ENCODE measurements at places on chromosomes 5 and 9.

DNA sequence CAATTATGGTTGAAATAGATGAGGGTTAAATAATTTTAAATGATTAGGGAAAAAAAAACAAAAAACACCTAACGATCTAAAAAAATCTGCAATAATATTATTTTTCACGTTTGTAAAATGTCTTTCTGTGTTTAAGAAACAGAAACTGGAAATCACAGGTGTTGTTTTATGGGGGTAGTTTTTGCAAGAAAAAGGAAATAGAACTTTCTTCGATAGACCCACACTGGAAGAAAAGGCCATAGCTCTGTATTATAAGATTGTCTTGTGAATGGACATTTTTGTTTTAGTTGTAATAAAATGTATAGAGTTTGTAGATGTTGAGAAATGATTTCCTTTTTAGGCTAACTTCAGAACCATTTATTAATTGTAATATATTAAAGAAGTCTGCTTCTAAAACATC is 5.5 kb downstream of the CSNK1G3 start:
- no peak for DNase-seq

DNA sequence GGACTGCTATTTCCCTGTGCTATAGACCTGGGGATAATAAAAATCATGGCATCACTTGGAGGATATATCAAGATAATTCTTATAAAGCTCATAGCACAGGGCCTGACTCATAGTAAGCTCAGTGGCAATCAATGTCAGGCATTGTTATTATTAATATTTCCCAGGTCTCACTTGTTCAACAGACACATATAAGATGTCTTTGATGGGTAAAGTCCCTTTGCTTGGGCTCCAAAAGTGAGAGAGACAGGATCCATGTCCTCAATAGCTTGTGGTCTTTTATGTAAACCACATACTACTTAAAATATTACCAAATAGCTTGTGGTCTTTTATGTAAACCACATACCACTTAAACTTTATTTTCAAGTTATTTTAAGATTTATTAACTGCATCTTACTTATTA is 11.2 kb downstream of the SH3RF2 start:
- no peak for DNase-seq

GRCh38 chr9:130523921-130524320 is 55.5 kb upstream of the FUBP3 start:
- DNase-seq: no peak

- DNase-seq: no peak
Observed at GRCh38 chr9:113502427-113503034, 39.0 kb downstream of the RGS3 start.

DNA sequence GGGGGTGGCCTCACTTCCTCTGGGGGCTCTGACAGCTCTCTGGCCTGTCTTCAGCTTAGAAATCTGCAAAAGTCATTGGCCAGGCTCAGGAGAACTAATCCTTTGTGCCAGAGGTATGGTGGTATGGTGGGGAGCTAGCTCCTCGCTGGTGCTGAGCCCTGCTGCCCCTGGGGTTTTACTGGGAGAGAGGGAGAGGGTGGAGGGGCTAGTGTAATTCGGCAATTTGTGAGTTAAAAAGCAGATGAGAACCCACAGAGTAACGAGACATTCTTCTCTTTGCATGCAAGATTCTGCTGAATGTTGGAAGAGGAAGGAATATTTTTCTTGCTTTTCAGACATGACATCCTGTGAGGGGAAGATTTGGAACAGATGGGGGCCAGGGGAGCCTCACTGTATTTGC is 65.5 kb upstream of the SPRY4 start:
- DNase-seq: no peak

- DNase-seq: no peak
Observed at GRCh38 chr5:43097701-43098449, 22.8 kb upstream of the ZNF131 start.

- DNase-seq: no peak
Observed at GRCh38 chr5:7169240-7169878, 226.6 kb upstream of the ADCY2 start.

DNA sequence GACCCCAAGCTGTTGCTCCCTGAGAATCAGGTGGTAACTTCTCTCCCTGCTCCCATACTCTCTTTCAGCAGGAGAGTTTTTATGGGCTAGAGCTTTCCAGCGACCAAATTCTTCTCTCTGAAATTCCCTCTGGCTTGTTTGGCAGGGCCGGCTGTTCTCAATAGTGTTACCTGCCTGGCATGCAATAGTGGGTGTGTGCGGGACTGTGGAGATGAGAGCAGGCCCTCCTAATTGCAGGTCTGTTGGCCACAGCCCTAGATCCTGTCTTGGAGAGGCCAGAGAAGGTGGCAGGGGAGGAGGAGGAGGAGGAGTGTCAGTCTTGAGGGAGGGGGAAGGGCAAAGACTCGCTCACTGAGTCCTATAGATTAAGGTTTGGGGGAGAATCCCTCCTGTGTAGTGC is 29.5 kb downstream of the AQP7 start:
- no peak for DNase-seq
